Astrocyte of the hippocampus (primary cell): ENCODE measurements at places on chromosomes 16 and 17.

DNA sequence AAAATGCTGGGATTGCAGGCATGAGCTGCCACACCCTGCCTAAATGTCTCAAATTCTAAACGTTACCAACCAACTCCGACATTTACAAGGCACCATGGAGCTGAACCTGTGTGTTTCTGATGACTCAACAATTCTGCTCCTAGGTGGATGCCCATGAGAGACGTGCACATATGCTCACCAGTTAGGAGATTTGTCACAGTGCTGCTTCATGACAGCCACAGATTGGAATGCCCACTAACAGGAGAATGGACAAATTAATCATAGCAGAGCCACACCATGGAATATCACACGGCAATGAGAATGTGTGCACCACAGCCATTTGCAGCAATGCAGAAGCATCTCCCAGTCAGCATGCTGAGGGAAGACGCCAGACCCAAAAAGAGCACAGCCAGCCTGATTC, 8.0 kb upstream of the KCNG4 start:
- peak; percentile 8 for DNase-seq

DNA sequence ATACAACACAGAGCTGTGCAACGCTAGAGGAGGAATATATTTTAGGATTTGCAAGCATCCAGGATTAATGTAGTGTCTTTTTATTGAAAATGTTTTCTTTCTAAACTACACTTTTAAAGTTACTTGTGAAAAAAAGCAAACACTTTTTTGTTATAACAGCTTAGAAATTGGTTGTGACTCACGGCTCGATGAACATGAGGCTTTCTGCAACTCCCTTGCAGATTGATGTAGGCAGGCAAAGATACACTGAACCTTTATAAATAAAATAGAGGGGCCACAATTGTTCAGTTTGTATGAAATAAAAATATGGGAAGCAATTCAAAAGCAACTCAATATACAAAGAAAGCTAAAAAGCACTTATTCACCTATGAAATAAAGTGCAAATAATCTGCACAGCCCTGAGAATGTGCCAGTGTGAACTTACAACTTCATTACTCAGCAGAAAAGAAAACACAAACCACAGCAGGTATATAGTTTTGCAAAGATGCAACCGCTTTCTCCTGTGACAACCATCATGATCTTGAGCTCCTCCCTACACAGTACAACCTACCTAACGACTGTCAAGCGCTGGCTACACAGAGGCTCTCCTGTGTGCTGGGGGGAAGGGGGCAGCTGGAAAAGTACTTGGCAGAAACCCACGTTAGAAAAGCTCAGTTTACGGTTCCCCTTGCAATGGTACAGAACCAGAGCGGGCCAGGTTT, 948 bp downstream of the LUC7L start:
- DNase-seq = no peak

DNA sequence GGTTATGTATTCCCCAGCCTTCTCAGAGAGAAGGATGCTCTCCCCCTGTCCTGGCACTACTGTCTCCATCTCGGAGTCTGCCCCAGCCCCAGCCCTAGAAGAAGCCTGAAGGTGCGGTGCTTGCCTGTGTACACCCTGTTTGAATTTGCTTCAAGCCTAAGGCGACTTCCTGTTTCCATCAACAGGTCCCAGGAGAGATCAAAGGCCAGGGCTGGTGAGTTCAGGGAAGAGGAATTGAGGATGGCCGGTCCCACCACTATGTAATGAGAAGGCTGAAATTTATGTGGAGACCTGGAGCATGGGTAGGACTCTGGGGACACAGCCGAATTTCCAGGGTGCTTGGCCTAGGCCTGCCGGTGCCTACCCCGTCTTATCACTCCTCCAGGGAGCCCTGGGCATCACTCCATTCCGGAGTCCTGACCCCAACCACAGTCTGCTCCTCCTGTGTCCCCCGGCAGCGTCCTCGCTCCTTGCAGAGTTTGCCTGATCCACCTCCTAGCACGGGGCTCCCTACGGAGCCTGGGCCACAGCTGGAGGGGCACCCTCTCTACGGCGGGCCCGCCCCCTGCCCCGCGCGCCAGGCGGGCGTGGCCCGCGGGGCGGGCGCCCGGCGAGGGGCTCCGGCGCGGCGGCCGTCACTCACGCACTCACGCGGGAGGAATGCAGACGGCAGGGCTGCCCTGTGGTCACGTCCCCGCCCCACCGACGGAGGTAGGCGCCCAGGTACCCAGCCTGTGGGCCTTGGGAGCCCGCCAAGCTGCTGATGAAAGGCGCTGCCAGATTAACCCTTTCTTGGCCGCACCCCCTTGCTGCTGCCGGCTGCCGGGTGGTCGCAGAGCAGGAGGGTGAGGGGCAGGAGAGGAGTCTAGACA, 53.8 kb upstream of the TAC4 start:
- peak; percentile 47 for DNase-seq

DNA sequence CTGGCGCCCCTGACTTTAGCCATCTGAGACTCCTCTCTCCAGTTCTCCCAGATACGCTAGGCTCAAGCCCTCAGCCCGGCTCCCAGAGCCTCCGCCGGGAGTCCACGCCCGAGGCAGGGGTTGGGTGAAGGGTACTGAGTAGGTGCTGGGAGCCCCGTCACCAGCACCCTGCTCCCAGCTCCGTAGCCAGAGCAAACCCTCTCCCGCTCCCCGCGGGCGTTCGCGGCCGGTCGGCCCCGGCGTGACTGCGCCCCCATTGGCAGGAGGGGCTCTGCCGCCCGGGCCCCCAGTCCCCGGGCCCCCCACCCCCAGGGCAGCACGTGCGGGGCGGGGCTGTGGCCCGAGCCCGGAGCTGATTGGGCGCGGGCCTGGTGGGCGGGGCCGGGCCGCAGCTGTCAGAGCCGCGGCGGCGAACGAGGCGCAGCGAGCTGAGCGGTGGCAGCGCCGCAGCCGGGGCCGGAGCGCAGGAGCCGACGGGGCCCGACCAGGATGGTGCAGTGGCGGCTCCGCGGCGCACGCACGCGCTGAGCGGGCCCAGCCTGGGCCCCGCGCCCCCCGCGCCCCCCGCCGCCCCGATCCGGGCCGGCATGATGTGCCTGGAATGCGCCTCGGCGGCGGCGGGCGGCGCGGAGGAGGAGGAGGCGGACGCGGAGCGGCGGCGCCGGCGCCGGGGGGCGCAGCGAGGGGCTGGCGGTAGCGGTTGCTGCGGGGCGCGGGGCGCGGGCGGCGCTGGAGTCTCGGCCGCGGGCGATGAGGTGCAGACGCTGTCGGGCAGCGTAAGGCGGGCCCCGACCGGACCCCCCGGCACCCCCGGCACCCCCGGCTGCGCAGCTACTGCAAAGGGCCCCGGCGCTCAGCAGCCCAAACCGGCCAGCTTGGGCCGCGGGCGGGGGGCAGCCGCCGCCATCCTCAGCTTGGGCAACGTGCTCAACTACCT, at the start of gene SPNS2:
TSS of gene SPNS2 (plus strand) at position 421 of the 937 bp plus-strand sequence. CDS start at position 588, 167 bp downstream.
- DNase-seq = peak; percentile 76

DNA sequence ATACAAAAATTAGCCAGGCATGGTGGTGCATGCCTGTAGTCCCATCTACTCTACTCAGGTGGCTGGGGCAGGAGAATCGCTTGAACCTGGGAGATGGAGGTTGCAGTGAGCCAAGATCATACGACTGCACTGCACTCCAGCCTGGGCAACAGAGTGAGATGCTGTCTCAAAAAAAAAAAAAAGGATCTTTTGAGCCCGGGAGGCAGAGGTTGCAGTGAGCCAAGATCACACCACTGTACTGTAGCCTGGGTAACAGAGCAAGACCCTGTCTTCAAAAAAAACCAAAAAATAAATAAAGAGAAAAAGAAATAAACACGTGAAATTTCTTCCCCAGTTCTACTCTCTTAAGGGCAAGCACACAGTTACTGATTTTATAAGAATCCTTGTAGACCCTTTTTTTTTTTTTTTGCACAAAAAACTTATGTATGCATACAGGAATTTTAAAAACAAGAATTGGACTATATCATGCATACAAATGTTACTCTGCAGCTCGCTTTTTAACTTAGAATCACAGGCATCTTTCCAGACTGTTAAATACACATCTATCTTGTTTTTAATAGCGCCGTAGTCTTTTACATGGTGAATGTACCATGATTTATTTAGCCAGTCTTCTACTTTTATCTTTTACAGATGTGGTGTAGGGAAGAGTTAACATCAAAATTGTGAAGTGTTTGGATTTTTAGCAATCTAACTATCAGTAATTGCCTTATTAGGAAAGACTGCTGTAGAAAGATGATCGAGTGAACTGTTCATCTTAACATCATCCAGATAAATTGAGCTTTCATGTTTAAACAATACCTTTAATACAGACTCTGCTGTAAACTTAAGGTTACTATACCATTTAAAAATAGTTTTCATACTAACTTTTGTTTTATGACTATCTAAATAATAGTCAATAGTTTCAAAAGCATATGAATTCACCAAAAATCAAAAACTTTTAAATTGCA, 14.6 kb downstream of the CDH3 start:
- DNase-seq = peak; percentile 12

- DNase-seq = no peak
These were observed 14.3 kb upstream of the HS3ST3A1 start for GRCh38 chr17:13616031-13616430.

DNA sequence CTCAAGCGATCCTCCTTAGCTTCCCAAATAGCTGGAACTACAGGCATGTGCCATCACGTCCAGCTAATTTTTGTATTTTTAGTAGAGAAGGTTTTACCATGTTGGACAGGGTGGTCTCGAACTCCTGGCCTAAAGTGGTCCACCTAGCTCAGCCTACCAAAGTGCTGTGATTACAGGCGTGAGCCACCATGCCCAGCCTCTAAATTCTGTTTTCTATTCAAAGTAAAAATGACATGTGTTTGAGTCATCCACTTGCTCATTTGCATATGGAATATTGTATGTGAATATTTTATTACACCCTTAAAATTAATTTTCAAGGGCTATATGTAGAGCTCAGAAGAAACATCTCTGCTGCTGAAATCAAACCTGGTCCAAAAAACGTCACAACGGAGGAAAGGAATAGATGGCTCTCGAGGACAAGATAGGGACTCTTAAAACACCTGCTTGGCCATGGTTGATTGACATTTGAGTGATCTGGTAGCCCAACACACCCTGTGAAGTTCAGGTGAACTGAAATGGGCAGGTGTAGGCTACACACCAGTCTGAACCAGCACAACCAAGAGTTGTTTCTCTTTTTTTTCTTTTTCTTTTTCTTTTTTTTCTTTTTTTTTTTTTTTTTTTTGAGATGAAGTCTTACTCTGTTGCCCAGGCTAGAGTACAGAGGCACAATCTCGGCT, 51.1 kb downstream of the SF3B3 start:
- DNase-seq = no peak
